ENCODE measurements at places on chromosomes 5 and 9.

- DNase-seq = no peak
Measured at GRCh38 chr5:41247135-41247534, 33.8 kb upstream of the C6 start.

DNA sequence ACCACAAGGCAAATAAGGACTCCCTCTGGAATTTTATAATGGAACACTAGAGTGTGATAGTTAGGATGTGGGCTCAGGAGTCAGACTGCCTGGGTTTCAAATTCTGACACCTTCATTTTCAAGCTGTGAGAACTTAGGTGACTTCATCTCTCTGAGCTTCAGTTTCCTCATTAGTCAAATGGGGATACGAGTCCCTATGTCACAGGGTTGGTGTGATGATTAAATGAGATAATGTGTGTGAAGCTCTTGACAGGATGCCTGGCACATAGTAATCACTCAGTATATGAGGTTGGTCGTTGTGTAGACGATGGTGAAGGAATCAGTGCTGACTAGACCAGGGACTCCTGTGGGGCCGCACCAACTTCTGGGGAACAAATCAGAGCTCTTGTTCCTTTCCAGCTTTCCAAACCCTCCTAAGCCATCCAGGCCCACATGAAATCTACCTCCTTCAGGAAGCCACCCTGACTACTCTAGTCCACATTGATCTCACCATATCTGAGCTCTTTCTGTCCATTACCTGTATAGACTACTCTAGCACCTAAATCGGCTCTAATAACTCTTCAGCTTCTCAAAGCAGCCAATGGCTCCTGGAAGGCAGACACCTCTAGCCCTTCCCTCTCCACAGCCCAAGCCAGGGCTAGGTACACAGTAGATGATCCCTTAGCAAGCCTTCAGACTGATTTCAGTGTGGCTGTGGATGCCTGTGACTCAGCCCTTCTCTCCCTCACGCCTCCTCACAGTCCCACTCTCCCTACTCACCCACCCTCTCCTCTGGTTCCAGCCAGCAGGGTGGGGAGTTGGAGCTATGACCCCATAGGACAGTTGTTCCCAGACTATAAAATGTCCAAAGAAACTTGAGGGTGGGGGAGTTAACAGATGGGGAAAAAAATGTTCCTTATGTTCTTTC lies 2.5 kb upstream of the TCF7 start:
- DNase-seq = no peak

- DNase-seq = no peak
Measured at GRCh38 chr5:158770506-158770905, 329.2 kb downstream of the EBF1 start.

DNA sequence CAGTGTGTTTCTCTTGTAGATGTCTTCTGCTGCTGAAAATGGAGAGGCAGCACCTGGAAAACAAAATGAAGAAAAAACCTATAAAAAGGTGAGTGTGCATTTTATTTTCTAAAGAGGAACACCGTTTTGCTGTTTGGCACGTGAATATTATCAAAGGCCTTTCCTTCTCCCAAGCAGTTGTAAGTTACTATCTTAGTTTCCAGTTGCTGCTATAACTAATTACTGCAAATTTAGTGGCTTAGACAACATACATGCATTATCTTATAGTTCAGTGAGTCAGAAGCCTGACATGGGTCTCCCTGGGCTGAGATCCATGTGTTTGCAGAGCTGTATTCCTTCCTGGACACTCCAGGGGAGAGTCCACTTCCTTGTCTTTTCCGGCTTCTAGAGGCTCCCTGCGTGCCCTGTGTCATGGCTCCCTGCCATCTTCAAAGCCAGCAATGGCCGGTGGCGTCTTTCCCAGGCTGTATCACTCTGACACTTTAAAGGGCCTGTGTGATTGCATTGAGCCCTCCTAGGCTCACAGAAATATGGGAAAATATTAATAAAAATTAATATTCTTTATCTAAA lies 117.6 kb downstream of the PIP5K1B start:
- DNase-seq = no peak

DNA sequence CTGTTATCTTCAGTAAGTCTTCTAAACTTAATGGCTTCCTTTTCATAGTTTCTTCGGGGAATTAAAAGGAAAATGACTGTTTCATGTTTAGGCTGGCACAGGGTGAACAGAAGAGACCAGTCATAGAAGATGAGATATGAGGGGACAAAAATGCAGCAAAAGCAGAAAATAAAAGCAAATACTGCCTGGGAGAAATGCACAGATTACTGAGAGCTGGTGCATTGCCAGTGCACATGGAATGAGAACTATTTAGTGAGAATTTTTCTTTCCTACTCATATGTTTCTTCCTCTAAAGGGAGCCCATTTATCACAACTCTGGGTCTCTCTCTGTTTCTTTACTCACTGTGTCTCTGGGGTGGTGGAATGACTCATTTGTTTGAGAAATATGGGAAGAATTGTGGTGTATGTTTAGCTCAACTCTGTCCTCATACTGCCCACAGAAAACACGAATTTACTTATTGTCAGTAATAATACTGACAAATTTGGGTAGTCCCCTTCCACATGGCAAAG lies 25.9 kb upstream of the ANKRD55 start:
- peak; percentile 99 for DNase-seq

GRCh38 chr9:78072586-78073199 lies 41.1 kb upstream of the GNAQ start:
- no peak for DNase-seq

DNA sequence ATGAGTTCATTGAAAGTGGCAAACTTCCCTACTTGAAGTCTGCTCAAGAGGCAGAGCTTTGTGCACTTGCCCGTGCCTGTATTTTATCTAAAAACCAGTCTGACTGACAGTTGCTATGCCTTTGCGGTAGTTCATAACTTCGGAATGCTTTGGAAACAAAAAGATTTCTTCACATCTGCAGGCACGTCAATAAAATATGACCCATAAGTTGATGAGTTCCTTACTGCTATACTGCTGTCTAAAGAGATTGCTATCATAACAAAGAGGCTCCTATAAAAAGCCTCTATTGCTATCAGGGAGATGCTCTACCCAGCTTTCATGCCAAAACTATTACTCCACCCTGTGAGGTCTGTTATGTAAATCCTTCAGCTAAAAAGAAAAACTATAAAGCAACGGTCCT lies 25.4 kb upstream of the RNF20 start:
- DNase-seq = peak; percentile 79
